ENCODE measurements at places on chromosomes 4 and X. TPM values are rescaled to one million over a fixed set of nuclear protein-coding genes. Genes with fewer than 3 reads are reported as not detected.

- no peak for DNase-seq
These were observed 37.1 kb upstream of the ELF2 start for GRCh38 chr4:139214039-139214534.

GRCh38 chrX:40303256-40304077, 205.7 kb upstream of the BCOR start:
- DNase-seq, result no peak

DNA sequence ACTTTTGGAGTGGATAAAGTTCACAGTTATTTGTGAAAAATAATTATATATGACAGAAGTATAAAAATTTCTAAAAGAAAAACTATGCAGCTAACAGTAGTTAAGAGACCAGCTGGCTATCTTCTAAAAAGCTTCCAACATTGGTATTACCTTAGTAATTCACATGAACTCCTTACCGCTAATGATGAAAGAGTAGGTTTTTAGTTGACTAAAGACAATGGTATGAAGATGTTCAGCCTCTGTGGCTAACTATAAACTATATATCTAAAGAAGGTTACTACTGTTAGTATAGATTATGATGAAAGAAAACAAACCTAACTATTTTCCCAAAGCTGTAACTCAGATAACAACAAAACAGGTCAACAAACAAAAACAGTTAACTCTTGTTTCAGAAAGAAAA, 10.4 kb downstream of the CCNI start:
- DNase-seq, result no peak

GRCh38 chr4:17058916-17059741, 160.7 kb upstream of the LDB2 start:
- no peak for DNase-seq

DNA sequence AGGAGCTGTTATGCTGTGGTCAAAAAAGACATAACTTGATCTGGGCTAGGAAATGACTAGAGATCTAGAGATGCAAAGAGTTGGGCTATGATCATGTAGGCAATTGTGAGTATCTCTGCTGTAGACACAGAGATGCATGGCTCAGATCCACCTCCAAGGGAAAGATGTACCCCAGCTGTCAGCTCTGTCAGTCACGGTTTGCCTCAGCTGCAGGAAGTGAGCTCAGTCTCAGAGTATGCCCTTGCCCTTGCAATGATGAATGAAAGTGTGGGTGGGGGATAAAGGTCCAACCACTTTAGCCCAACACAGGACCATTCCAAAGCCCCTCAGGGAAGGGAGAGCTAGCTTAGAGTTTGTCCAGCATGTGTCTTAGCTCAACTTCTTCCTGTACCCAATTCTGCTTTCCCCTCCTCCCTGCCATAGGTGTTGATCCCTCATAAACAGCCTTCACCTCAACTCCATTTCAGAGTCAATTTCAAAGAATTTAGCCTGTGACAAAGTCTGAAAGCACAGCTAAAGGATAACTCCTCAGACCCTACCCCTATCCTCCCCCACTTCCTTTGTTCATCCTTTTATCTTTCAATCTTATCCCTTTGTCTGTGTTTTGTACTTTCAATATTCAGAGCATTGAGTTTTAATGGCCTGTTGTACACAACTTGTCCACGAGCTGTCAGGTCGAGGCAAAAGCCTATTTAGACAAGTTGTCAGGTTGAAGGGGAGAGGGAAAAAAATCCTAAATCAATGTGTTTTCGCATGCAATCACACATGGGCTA, 90.6 kb downstream of the MID1IP1 start:
- DNase-seq, result no peak

GRCh38 chrX:100720301-100720700, 11.6 kb downstream of the SYTL4 start:
- no peak for DNase-seq

- DNase-seq, result no peak
These were observed 690 bp upstream of the NEIL3 start for GRCh38 chr4:177308847-177309521.

GRCh38 chrX:39008549-39008948, 207.3 kb downstream of the MID1IP1 start:
- no peak for DNase-seq

DNA sequence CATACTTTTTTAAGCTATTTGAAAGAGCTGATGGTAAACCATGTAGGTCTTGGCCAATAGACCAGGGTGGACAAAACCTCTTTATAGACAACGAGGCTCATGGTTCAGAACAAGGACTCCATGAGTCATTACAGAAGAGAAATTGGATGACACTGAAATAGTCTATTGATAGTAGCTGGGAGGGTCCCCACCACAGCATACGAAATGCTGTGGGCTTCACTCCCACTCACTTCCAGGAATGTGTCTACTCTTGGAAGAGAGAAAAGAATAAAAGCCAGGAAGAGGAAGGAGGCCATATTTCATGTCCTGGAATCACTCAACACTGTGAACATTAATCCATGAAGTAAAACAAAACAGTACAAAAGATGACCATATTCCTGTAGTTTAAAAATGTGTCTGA, 82.3 kb upstream of the MXRA5 start:
- no peak for DNase-seq

DNA sequence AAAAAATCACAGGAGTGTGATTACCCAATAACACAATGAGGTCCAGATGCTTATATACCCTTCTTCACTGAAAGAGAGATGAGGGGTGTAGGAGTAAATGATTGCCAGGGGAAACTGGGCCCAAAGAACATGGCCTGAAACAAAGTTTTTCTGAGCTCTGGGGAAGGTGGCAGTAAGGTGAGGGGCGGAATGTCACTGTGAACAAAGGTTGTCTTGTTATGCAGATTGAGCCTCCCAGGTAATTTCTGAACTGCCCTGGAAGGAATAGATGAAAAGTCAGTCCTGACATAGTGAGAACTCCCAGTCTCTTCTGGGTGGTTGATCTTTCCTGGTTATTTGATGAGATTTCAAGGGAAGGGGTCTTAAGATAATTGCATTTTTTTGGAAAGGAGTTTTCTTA, 2.5 kb upstream of the TMEM47 start:
- DNase-seq, result no peak

DNA sequence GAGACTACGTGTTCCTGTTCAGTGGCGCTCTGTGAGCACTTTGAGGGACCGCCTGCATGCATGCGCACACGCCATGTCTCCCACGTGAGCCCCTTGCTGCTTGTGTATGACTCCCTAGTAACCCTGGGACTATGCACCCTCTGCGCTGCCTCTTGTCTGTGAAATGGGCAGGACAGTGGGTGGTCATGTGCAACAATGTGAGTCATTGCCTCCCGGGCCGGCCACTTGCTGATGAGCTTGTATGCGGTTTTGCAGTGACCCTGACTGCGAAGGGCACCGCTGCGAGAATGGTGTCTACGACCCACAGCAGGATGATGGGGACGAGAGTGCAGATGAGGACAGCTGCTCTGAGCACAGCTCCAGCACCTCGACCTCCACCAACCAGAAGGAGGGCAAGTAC, 61.4 kb downstream of the TNIP2 start:
- DNase-seq, result no peak

- DNase-seq, result no peak
These were observed 6.5 kb downstream of the TBC1D14 start for GRCh38 chr4:6916069-6916586.

GRCh38 chrX:38055170-38055847, 49.0 kb downstream of the SYTL5 start:
- DNase-seq, result no peak

- no peak for DNase-seq
These were observed 67.6 kb upstream of the SLC7A3 start for GRCh38 chrX:70998411-70999027.

- no peak for DNase-seq
These were observed 328.0 kb downstream of the KCTD8 start for GRCh38 chr4:44120646-44121045.

- DNase-seq, result no peak
These were observed 108.6 kb downstream of the TBL1X start for GRCh38 chrX:9573282-9574106.

DNA sequence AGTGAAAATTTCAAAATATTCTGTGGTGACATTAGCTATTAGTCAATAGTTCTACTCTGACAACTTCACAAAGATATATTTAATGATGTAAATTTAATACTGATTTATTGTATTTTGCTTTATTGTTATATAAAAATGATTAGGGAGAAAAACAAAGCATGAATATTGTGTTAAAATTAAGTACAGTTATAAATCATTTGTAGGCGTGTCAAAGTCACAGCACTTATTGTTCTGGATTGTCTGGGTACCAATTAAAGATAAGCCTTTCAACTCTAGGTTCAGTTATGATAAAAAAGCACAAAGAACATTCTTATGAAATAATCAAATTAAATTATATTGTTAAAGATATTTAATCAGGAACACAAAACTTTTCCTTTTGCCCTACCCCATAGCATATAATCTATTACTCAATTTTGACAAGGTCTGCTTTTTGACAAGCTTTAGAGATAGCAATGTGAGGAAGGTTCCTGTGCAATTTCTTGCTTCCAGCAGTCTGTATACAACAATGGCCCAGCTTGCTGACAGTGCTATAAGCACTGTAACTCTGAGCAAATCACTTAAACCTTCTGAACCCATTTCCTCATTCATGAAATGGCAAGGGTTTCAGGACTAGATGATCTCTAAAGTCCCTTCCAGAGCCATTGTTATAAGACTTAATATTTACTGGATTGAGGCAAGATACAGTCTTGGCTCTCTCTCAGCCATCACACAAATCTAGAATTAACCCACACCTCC, 910.3 kb upstream of the LCORL start:
- no peak for DNase-seq

DNA sequence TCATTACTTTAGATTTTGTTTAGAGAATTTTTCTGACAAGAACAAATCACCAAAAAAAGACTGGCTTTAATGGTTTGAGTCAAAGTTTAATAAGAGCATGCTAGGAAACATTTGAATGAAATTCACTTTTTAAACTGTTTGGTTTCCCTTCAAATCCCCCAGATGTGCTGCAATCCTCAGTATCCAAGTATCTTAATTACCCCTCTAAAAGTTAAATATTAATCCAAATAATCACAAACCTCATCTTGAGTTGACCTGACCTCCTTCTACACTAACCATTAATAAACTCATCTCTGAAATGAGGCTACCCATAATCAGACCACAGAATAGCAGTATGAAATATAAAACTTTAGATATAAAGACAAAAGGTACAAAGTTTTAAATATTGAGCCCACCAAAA, 10.1 kb downstream of the DHX15 start:
- no peak for DNase-seq

The ZNF157 gene
- total RNA-seq, result not detected

The DEFB131A gene
- not detected for total RNA-seq

The SPANXN1 gene
- total RNA-seq, result not detected

The MAP7D2 gene
- 7.6 TPM for total RNA-seq

All from Panc1 (cell line).